Left hindlimb (tissue), 1 donor: ENCODE measurements at places on chromosomes 11 and 22.

GRCh38 chr11:121394785-121395184, 57.3 kb upstream of the SORL1 start:
- no peak for DNase-seq

DNA sequence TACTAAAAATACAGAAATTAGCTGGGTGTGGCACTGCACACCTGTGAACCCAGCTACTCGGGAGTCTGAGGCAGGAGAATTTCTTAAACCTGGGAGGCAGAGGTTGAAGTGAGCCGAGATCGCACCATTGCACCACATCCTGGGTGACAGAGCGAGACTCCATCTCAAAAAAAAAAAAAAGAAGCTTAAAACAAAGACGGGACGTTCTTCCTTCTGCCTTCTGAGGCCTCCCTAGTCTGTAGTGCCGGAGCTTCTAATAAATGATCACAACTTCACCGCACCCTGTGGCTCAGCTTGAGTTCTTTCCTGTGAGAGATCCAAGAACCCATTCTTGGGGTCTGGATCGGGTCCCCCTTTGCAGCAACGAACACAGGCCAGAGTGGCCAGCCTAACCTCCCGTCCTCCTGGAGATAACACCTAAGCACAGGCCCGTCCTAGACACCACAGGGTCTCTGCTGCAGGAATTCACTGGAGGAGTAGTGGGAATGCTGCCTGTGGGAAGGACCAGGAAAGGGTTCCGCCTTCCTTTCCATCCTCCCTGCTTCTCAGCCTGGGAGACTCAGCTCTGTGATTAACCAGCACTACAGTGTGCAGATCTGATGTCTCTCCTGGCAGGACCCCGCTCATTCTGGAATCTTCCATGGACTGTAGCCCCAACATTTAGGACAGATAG, 2.2 kb upstream of the APOBEC3H start:
- no peak for DNase-seq

DNA sequence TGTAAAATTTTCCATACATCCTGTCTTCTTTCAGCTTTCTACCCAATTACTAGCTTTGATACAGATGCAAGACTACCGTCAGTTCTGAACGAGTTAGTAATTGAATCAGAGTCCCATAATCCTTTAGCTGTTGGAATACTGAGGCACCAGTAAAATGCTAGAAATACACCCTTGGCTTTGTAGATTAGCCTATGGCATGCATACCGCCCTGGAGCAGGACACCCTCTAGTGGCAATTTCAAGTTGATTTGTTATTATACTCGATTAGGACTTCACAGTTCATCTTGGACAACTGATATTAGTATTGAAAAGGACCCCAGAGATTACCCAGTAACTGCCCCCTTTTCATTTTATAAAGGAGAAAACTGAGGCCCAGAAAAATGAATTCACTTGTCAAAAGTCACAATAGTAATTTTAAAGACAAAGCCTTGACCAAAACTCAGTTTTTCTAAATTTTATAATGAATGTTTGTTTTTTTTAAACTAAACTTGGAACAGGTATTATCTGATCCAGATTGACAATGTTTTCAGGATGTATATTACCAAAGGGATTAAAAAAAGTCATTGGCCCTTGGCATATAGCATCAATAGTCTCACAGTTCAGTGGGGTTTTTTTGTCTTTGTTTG, 72.6 kb downstream of the HIPK3 start:
- peak; percentile 45 for DNase-seq

DNA sequence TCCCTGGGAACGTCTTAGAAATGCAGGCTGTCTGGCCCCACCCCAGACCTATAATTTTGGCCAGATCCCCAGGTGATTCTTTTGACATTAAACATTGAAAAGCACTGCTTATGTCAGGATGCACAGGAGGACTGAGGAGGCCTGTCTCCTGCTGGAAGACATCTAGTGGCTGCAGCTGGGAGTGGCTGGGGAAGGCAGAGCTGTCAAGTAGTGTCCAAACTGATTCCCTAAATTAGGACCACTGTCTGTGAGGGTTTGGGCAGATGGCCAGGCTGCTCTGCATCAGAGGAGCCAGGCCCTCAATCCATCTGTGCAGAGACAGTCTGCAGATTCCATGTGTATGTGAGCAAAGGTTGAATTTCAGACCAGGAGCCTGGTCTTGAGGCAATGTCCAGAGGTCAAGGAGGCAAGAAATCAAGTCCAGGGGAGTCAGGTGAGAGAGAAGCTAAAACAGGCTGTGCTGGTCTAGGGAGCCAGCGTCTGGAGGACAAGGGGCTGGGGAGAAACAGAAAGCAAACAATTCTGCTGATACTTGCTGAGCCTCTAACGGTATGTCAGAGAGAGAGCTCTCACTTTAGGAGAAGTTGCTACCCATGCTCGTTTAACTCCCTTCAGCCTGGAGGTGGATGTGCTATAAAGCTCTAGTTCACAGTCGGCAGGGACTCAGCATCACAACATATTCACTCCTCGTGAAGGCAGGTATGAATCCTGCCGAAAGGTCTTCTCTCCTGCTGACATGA, 15.3 kb upstream of the SYTL2 start:
- DNase-seq: peak; percentile 64

DNA sequence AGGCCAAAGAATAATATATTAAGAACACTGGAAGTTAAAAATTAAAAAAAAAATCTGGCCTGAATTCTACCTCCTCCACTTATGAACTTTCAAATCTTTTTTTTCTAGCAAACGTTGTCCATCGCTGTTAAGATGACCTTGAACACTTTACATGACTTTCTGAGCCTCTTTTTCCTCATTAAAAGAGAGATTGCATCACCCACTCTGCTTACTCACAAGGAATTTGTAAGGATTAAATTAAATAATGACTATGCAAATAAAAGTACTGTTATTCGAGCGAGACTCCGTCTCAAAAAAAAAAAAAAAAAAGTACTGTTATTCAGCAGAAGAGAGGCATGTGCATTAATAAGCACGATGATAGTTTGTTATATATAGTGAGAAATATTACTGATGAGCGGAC, 285.1 kb upstream of the CCDC90B start:
- DNase-seq: no peak

DNA sequence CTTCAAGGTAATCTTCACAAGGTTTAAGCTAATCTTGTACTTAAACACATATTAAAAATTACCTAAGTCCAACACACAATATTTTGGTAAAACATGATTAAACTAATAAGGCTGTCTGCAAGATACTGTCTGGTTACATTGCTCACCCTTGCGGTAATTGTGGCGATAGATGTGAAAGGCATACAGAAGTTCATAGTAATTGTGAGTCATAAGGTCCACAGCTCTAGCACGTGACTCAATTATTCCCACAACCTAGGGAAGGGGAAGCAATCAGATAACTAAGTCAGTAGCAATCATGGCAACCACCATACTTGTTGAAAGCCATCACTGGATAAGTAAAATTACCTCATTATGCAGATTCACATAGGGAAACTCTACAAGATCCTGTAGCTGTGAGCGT, 30.5 kb upstream of the FNBP4 start:
- no peak for DNase-seq

- no peak for DNase-seq
Observed at GRCh38 chr11:123641495-123641840, 13.0 kb downstream of the SCN3B start.

DNA sequence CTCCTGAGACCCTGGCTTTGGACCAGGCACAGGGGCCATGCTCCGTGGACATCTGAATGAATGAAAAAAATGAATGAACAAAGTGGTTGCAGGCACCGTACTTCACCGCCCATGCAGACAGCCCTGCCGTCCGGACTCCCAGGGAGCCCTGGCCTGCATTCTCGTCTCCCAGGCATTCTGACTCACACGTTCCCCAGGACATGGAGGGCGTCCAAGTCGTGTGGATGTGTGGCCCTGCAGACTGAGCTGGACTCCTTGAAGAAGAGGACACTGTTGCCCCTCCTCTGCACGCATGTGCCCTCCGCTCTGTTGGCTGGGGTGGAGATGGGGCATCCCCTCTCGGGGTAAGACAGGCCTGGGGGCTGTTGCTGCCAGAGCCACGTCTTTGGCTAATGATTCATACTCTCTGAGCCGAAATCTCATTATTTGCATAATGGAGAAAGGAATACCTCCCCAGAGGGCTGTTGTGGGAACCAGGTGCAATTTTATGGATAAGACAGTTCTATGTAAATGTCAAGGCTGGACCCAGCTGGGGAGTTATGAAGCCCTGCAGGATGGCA, 49.7 kb downstream of the RTL6 start:
- peak; percentile 79 for DNase-seq

DNA sequence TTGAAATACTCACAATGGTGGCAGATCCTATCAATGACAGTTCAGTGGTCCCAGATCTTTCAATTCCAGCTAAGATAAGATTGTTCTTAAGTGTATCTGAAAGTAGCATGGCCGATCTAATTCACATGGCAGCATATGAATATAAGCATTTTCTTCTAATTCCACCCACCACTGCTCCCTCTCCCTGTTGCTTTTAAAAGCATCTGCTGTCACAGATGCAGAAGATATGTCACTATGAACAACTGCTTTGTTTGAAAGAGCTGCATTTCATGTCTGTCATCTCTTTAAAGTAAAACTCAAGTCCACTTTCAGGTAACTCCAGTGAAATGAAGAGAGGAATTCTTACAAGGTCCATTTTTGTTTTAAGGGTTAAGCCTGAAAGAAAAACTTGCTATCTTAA, 1044.0 kb downstream of the DLG2 start:
- no peak for DNase-seq

GRCh38 chr22:36934418-36935312, 21.2 kb downstream of the CSF2RB start:
- no peak for DNase-seq

- no peak for DNase-seq
Observed at GRCh38 chr11:126874831-126875230, 125.7 kb downstream of the KIRREL3 start.

- DNase-seq: peak; percentile 67
Observed at GRCh38 chr11:66371627-66372415, at the start of gene SLC29A2. Gene SLC29A2, minus strand, starts transcription at chr11:66371760. Its CDS starts 169 bp downstream, at chr11:66371591.

DNA sequence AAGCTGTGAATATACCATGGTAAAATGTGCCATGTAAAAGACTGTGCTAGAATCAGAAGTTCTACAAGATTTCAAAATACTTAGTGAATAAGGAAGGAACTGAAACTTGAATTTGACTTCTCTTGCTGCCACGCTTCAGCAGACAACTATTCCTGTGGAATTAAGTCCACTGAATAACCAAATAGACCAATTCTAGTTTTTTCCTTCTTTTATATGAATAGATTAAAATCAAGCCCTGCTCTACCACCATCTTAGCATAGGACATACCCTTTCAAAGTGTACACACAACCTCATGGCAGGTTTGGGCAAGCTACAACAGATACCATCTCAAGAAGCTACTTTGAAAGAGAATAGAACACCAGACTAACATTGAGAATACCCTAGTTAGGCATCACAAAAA, 23.4 kb upstream of the CLNS1A start:
- no peak for DNase-seq

GRCh38 chr11:832529-833113, at the start of gene CD151:
Gene CD151, plus strand, starts transcription at chr11:832952. Its CDS starts 3,118 bp downstream, at chr11:836070.
- no peak for DNase-seq

DNA sequence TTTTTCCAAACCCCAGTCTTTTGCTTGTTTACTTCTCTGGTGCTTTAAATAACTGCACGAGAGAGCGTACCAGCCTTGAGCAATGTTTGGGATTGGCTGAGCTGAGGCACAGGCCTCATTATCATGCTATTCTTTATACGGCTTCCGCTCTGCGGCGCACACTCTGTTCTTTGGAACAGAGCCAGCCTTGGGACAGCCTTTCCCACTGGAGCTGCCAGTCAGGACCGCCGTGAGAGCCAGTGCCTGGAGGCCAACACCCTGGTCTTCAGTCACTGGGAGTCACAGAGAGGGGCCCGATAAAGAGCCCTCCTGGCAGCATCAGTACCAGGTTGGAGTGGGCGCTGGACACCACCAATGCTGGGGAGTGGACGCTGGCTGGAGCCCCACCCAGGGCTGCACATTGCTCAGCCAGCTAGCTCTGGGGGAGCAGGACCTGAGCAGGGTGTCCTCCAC, 125.6 kb downstream of the BCR start:
- no peak for DNase-seq

DNA sequence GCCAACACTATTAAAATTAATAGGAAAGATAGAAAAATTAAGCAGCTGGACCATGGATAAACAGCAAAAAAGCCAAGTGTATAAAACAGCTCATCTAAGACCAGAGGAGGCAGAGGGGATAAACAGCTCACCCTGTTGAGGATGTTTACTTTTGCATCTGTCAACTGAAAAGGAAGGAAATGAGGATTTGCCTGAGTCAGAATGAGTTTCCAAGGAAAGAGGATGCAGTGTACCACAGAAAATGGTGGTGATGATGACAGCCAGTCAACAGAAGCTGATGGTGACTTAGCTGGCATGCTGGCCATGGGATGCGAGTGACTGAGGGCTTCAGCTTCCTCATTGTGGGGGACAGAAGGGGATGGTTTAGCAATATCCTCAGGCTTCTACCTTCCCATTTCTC, 183.5 kb downstream of the KIRREL3 start:
- no peak for DNase-seq

DNA sequence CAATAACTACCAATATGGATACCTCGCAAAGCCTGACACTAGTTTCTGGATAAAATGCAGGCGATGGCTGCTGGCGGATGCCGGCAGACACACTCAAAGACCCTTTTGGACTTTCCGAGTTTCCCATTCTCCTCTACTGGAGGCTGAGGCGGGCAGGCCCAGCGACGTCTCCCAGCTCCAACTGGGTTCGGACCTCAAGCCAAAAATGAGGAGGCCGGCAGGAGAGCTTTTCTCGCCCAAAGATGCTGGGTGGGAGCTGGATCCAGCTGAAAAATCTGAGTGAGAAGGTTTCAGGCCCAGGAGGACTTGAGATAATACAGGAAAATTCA, 428 bp upstream of the FEZ1 start:
- DNase-seq: no peak

DNA sequence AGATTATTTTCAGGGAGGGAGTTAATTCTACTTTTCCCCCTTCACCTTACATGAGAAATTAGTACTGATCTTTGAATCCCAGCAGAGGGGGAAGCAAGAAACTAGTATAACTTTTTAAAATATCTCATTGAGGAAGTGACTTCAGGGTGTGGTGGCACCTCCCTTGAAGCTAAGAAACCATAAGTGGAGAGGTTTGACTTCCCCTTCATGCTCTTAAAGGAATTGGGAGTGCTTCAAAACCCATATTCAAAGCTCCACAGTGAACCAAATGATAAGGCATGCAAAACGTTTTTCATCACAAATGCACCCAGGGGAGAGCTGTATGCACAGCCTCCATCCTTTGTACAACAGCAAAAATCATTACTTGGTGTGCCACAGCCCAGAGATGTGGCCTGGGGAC, 540 bp downstream of the MS4A14 start:
- DNase-seq: no peak

DNA sequence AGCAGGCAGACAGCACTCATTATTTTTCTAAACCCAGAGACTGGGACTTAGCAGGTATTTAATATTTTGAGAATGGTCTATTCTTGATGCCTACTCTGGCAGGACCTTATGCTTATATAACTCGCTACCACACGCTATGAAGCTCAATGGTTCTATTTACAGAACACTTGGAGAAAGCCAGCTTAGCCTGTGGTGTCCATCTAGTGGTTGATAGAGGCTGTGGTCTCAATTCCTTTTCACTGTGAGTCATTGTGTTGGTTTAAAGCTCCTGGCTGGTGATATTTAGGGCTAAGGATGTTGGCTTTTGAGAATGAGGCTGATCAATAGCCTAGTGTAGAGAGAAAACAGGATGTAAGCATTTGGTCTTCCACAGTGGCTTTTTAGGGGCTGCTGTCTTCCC, 206.4 kb downstream of the DBX1 start:
- DNase-seq: no peak

GRCh38 chr11:35588627-35589026, 29.6 kb upstream of the FJX1 start:
- no peak for DNase-seq
